DMS79 treated with DMSO at 0.1 percent for 48 hours (cell line): ENCODE measurements at places on chromosomes 11 and 22.

DNA sequence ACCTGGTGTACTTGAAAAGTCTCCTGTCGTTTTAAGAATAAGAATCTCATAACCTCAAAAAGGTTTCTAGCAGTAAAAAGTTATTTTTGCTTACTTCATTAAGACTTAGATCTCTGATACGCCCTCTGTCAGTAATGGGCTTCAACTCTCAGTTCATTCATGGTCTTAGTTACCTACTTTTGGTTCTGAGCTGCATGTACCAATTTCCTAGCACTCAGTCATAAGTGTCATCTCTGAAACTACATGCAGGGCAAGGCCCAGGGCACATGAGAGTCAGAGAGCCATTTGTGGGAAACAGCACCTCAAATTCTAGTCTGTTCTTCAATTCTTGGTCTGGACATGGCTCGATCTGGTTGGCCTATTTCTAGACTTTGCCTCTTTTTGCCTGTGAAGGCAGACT, 838.4 kb downstream of the FAM181B start:
- DNase-seq, result no peak

DNA sequence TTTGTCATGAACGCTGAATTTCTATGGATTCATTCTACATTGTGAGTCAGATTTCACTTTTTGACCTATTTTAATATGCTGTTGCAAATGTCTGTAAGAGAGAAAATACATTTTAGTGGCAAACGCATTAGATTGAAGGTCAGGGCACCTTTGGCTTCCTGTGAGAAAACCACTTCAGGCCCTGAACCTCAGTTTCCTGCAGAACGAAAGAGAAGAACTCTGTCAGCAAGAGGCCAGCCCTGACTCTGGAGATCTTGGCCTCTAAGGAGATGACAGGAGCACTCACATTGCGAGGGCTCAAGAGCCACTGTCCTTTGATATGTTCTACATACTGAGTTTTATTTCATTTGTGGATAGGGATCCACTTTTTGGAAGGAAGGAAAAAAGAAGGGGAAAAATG, 83.6 kb downstream of the KCNJ1 start:
- DNase-seq, result no peak

DNA sequence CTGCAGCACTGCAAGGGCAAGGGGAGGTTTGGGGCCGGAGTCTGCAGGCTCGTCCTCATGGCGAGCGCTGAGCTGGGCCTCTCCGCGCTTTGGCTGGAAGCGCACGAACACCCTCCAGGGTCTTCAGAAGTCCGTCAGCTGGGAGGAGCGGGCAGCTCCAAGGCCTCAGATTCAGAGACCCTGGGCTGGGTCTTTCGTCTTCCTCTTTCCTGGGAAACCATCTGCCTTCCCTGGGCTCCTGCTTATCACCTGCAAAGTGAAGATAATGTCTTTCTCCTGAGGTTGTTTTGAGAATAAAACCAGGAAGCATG, 525.6 kb downstream of the BRD1 start:
- no peak for DNase-seq

DNA sequence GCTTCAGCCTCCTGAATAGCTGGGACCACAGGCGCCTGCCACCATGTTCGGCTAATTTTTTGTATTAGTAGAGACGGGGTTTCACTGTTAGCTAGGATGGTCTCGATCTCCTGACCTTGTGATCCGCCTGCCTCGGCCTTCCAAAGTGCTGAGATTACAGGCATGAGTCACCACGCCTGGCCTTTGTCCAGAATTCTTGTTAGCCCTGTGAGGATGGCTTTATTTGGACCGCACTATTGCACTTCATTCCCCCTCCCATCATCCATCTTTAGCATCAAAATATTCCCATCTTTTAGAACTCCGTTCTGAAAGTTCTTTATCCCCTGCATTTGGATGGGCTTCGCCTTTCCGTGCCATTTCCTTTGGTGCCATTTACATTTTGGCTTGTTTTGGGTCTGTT, 2.6 kb downstream of the SAMM50 start:
- DNase-seq, result no peak

- no peak for DNase-seq
Observed at GRCh38 chr11:126949066-126949891, 51.3 kb downstream of the KIRREL3 start.

DNA sequence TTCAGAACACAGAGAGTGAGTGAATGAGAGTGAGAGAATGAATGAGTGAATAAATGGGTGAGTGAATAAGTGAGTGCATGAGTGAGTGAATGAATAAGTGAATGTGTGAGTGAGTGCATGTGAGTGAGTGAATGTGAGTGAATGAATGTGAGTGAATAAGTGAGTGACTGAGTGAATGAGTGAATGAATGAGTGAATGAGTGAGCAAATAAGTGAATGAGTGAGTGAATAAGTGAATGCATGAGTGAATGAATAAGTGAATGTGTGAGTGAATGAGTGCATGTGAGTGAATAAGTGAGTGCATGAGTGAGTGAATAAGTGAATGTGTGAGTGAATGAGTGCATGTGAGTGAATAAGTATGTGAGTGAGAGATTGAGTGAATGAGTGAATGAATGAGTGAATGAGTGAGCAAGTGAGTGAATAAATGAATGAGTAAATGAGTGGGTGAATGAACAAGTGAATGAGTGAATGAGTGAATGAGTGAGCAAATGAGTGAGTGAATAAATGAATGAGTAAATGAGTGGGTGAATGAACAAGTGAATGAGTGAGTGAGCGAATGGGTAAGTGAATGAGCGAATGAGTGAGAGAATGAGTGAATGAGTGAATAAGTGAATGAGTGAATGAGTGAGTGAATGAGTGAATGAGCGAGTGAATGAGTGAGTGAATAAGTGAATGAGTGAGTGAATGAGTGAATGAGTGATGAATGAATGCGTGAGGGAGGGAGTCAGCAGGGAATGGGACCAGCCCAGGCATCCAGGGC, 21.3 kb upstream of the MUC5B start:
- DNase-seq, result no peak

GRCh38 chr11:117146521-117146920, 2.4 kb downstream of the PAFAH1B2 start:
- no peak for DNase-seq

DNA sequence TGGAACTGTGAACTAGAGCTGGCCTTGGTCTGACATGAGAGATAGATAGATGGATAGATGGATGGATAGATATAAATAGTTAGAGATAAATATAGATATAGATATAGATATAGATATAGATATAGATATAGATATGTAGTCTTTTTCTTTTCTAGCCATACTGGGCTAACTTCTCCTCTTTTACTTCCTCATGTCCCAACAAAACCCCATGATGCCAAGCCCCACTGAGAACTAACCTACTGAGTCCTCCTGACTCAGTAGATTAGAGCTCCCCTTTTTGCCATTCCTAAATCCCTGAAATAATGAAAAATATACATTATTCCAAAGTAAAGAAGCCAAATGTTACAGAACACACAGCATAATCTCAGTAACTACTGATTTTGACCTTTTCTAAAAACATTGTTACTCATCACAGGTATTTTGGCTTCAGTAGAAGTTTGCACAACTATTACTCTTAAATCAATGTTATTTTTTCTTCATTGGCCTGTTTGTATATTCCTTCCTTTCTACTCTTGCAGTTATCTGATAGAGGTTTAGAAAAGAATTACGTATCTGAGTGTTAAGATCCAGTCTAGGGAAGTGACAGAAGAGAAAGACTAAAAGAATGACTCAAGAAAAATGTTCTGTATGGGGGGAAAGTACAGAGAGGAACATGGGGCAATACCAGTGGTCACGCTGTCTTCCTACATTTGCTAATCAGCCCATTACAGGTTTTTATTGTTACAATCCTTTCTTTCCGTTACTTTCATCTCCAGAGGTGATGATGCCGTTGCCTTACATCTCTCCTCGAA, 6.0 kb upstream of the OR10D3 start:
- DNase-seq, result no peak

- no peak for DNase-seq
Observed at GRCh38 chr11:103920933-103921332, 115.5 kb upstream of the DDI1 start.

GRCh38 chr22:25367756-25368155, 148.3 kb downstream of the CRYBB2 start:
- DNase-seq, result no peak

DNA sequence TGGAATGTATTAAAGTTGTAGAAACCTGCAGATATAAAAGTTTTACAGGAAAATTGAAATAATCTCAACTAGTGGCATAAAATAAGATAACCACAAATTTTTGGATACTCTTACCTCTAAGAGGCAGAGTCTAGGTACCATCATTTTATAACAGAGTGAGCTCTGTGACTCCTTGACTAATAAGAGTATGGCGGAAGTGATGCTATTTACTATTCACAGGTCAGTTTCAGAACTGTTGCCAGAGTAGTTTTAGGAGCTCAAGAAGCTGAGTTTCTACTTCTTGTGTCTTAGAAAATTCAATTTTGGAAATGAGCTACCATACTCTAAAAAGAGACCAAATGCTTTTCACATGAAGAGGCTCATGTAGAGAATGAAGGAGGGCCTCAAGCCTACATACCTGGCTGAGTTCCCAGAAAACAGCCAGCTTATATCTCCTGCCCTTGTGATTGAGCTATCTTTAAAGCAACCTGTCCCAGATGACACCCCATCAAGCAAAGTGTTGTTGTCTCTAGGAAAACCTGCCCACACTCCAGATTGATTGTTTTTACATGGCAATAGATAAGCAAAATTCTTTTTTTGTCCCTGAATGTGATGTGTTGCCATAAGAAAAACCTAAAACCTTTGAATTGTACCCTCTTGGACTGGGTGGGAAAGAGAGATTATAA, 712.8 kb upstream of the CNTN5 start:
- DNase-seq, result no peak

GRCh38 chr11:68204402-68204801, 8.7 kb downstream of the KMT5B start:
- DNase-seq, result no peak

- no peak for DNase-seq
Observed at GRCh38 chr11:9711454-9712307, 47.8 kb downstream of the SWAP70 start.

GRCh38 chr11:45933846-45934579, 11.6 kb downstream of the LARGE2 start:
- DNase-seq, result no peak

DNA sequence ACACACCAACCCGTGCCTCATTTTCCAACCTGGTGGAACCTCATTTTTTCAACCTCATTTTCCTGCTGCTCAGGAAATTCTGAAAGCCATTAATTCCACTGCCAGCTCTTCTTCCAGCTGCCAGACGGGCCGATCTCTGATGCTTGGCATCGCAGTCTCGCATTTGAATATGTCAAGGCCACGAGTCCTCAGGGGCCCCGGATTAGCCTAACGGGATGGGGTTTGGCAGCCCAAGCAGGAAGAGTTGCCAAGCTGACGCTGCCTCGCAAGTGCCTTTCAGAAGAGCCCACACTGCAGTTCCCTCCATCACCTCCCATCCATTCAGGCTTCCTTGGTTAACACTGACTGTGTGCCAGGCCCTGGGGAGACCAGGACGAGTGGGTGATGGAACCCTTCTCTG, 8.7 kb downstream of the RASD2 start:
- DNase-seq, result peak; percentile 23

- DNase-seq, result no peak
Observed at GRCh38 chr11:74837191-74837590, 88.5 kb downstream of the RNF169 start.

DNA sequence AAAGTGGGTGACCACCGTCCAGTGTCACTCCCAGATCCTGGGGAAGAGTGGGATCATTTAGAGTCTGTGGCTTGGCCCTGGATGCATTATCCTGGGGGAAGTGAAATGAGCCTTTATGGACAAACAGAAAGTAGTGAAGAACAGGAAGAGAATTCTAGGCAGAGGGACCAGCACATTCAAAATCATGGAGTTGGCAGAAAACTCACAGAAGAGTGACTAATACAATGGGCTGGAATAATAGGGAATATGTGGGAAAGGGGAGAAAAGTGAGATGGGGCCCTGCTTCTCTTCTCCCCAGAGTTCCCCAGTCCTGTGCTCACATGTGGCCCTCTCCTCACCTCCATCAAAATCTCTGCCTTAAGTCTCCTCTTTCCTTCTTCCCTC, 84.3 kb downstream of the CCDC81 start:
- DNase-seq, result no peak

DNA sequence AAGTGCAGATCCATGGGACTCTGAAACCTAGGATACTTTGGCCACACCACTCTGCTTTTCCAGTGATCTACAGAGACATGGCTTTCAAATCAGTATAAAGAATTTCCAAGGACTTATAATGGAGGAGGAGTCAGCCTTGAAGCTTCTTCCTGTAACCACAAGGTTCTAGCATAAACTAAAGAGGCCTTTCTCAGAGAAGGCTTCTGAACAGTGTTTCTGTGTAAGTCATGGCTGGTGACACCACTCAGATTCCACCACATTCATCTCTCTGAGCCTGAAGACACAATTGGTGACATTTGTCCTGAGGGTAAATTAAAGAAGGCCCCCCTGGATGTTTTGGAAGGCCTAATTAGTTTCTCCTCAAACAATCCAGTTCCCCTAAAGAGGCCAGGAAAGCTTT, 29.0 kb upstream of the ADORA2A start:
- no peak for DNase-seq

DNA sequence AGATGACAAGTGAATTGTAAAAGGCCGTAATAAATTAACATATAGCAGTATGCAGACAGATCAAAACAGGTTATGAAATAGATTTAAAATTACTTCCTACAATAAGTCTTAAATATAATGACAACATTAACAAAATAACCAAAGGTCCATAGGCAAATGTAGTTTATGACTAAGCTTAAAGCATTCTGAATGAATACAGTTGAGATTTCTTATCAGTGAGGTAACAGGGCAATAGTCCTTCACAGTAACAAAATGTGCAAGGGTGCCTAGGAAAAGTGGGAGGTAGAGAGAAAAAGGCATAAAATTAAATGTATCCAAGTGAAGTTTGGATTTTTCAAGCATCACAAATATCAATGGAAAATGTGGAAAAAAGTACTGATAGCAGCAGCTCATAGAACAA, 20.9 kb upstream of the P4HA3 start:
- no peak for DNase-seq
